Activated T-cell treated with anti-CD3 and anti-CD28 coated beads, Interleukin-2, amount 50 U/mL, for 72 hours (primary cell): ENCODE measurements at places on chromosomes 11 and 22.
A peak's percentile ranks its signal among the peaks of the same experiment; 100 is the strongest.

DNA sequence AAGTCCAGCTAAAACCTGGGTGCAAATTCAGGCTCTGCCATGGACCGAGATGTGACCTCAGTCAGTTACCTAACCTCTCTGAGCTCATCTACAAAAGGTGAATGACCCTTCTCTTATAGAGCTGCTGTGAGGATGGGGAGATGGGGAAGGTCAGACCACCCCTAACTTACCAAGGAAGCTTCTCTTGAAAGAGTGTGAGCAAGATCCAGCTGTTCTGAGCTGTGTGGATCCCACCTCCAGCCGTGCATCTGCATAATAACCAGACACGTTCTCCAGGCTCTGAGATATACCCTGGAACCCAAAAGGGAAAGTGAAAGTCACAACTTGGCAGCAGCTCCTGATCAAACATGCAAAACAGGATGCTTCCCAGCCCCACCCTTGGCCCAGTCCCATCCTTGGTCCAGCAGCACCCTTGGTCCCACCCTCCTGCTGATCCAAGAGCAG lies at the start of gene APOL3:
Gene APOL3 (minus strand): TSS at position 257 of the 444 bp plus-strand sequence. CDS start 11,700 bp downstream, outside the sequence.
- DNase-seq = peak; percentile 34

- no peak for DNase-seq
These were observed 35.0 kb downstream of the DKK3 start for GRCh38 chr11:11973361-11973800.

DNA sequence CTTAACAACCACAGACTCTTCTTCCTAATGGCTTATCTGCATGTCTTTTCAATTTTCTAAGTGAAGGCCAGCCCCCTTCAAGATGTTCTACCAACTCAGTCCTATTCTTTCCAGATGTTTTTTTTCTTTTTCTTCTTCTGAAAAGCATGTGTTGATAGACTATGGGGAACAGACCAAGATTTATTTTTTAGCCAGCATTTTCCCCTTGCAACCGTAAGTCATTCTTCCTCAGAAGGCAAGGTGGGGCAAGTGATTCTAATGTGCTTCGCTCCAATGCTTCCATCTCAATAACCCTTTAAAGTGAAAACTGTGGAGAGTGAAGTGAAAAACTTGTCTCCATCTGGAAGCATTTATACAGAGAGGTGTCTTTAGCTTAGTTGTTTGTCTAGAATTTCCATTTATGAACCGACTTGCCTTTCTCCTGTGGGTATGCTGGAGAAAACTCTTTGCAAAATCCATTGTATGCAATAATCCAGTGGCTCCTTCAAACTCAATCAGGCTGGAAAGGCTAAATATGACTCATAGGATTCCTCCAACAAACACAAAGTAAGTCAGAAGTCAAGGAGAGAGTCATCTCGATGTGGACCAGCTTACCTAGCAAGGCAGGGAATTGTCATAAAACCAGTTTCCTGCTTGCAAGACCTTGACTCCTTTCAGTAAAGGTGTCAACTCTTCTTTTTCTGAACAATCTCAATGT lies 83.7 kb downstream of the MAML2 start:
- DNase-seq = no peak

DNA sequence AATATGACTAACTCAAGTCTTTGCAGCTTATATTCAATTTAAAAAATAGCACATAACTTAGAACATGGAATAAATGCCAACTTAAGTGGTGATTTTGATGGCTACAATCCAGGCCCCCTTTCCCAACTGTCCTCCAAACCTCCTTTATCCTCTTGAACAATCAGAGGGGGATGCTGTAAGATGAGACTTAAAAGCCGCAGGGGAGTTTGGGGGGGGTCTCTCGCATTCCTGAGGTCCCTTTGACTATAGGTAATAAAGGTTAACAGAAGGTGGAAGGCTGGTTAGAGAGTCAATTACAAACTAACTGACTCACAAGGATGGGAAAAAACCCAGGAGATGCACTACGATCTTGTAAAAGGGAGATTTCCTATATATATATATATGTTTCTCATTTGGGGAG lies 101.8 kb downstream of the KIRREL3 start:
- no peak for DNase-seq

DNA sequence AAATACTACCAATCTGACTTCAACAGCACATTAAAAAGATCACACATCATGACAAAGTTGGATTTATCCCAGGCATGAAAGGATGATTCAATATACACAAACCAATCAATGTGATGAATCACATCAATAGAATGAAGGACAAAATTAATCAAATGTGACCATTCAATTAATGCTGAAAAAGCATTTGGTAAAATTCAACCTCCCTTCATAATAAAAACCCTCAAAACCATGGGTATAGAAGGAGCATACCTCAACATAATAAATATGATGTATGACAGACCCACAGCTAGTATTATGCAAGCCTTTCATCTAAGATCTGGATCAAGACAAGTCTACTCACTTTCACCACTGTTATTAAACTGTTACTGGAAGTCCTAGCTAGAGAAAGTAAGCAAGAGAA lies 921.7 kb upstream of the RAG2 start:
- DNase-seq = no peak

- peak; percentile 83 for DNase-seq
These were observed 26.1 kb upstream of the CELSR1 start for GRCh38 chr22:46563381-46564083.

GRCh38 chr11:114171257-114172054 lies 111.9 kb downstream of the ZBTB16 start:
- no peak for DNase-seq

DNA sequence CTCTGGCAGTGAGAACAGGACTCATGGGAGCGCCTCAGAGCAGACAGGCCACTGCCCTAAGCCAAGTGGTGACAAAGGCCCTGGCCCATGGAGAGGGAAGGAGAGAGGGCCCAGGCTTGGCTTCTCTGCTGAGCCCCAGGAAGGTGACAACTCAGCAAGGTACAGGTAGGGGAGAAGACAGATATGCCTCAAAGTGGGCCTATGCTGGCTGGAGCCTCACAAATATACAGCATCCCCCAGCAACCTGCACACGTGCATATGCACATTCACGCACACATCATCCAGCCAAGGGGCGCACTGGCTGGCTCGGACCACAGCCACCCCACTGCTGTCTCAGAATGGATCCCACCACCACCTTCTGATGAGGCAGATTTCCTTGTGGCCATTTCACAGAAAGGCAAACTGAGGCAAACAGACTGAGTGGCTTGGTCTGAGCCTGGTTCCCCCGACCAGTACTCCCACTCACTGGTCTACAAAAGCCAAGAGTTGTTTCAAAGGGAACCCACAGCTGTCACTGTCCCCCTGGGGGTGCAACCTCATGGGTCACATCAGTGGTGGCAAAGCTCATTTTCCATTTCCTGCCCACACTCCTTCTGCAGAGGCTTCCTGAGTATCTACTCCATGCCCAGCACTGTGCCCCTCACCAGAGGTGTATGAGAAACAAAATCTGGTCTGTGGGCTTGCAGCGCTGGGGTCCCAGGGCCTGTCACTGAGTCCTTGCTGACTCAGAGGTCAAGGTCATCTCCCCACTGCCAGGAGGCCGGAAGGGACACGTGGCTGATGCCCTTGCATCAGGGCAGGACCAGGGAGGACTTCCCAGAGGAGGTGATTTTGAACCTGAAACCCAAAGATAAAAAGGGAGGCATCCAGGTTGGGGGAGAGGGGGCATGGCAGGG lies 67.3 kb upstream of the PRR5 start:
- no peak for DNase-seq

GRCh38 chr11:5841797-5842196 lies at the start of gene OR52E6:
Gene OR52E6, minus strand, starts transcription at chr11:5841897. Its CDS starts 0 bp downstream, at chr11:5841897.
- no peak for DNase-seq

DNA sequence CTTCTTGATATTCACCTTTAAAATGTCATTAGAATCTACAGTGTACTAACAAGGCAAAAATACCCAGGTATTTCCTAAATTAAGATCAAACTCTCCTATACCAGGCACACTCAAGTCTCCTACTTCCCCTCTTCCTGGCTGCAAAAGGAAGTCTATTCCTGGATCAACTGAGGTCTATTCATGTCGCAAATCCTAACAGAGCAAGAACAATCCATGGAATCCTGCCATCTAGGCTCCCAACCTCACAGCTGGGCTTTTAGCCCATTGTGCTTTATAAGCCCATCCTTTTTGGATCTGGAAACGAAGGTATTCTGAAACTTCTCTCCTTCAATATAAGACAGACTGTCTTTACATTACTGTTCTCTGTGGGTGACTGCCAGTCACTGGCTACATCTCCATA lies 161.8 kb downstream of the SOX6 start:
- DNase-seq = no peak

GRCh38 chr11:16609769-16610168 lies 128.7 kb upstream of the C11orf58 start:
- DNase-seq = no peak

GRCh38 chr11:117256573-117256972 lies 24.1 kb downstream of the RNF214 start:
- no peak for DNase-seq

DNA sequence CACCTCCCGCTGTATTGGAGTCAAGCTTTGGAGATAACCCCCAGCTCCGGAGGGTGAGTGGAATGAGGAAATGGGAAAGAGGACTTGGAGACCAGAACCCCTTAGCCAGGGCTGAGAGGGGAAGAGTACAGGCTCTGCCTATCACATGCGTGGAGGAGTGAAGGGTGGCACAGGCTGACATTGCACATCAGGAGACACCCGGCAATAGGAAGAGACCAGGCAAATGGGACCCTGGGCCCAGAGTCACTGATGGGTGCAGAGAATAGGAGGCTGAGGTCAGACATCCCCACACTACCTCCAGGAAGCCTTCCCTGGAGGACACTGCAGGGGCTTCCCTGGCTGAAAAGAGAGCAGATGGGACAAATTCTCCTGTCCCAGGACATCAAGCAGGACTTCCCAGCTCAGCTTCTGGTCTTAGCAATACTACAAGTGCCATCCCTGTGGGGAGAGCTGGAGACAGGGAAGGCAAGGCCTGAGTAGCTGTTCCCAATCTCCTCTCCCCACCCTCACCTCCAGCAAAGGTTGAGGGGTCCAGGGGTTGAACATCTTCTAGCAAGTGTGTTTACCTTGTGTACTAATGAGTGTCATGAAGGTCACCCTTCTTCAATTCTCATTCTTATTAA lies 160.7 kb downstream of the BUD13 start:
- no peak for DNase-seq

DNA sequence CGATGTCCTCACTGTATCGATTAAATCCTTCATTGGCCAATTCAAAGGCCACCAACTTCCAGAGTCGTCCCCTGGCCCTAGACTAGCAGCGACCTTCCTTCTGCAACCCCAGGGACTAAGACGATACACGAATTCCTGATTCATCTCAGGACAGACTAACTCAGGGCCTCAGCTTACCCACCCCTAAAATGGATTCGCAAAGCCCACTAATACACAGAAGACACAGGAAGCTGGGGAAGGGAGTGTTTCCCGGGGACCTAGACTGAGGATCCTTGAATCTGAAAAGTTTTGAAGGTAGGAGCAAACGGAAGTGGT lies 509 bp downstream of the LAMTOR1 start:
- no peak for DNase-seq

DNA sequence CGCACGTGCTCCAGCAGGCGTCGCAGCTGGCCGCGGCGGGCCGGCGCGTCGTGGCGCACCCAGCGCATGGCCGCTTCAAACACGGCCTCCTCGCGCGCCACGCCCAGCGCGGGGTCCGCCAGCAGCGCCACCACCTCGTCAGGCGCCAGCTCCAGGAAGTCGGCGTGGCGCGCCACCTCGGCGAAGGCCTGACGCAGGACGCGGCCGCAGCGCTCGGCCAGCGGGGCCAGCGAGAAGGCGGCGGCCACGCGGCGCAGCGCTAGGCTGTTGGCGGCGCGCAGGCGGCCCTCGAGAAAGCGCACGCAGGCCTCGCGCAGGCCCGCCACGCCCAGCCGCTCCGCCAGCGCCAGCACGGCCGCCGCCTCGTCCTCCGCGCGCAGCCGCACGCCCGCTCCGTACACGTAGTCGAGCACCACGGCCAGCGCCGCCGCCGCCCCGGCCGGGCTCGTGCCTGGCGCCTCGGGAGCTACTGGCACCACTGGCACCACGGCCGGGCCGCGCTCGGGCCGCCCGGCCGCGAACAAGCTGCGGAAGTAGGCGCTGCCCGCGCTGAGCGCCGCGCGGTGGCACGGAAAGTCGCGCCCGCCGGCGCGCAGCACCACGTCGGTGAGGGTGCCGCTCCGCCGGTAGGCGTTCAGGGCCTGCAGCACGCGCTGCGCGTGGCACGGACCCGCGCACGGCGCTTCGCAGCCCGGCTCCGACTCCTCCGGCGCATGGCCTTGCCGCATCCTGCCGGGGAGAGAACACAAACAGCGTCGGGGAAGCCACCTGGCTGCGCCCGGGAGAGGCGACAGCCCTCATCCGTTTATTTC lies 2.9 kb downstream of the KLHL35 start:
- DNase-seq = peak; percentile 67

DNA sequence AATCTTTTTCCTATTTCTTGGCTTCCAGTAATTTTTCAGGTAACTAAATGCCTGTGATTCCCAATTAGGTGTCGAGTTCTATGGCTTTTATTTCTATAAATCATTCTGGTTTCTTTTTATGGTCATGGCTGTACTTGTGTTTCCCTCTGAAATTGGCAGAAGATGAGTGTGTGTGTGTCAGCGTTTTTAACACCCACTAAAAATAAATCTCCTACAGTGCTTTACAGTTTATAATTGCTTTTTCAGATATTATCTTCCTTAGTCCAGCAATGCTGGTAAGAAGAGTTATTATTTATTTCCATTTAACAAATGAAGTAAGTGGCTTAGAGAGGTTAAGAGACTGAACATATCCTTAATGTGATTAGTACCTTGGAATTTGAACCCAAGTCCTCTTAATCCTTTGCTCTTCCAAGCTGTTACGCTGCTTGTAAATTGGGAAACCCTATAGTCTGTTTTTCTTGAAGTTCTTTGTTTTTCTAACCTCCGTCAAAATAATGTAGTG lies 125.2 kb downstream of the TEAD1 start:
- DNase-seq = no peak

DNA sequence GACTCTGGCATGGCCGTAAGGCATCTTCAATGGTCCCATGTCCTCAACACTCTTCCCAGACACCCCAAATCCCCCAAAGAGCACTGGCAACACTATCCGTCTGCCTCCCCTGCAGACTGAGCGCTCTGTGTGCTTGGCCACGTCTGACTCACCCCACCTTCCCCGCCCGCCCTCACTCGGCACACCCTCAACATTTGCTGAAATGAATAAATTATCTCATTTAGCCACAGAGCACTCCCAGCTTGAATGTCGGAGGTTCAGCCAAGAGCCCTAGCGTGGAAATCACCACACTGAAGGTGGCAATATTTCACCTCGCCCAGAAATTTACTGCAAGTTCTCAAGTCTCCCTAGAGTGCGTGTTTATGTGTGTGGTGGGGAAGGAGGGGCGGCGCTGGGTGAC lies 46.6 kb upstream of the TCF20 start:
- DNase-seq = peak; percentile 53

GRCh38 chr22:39593066-39593930 lies 22.7 kb downstream of the CACNA1I start:
- DNase-seq = no peak

- no peak for DNase-seq
These were observed 139.4 kb downstream of the SPATA19 start for GRCh38 chr11:133705873-133706272.
